ENCODE measurements at places on chromosomes 1 and 21.

GRCh38 chr1:107976836-107977235 lies 11.9 kb upstream of the VAV3 start:
- DNase-seq, result no peak

- DNase-seq, result no peak
These were observed 18.8 kb downstream of the NEK7 start for GRCh38 chr1:198175423-198176170.

- no peak for DNase-seq
These were observed 37.2 kb upstream of the SIM2 start for GRCh38 chr21:36661511-36662309.

DNA sequence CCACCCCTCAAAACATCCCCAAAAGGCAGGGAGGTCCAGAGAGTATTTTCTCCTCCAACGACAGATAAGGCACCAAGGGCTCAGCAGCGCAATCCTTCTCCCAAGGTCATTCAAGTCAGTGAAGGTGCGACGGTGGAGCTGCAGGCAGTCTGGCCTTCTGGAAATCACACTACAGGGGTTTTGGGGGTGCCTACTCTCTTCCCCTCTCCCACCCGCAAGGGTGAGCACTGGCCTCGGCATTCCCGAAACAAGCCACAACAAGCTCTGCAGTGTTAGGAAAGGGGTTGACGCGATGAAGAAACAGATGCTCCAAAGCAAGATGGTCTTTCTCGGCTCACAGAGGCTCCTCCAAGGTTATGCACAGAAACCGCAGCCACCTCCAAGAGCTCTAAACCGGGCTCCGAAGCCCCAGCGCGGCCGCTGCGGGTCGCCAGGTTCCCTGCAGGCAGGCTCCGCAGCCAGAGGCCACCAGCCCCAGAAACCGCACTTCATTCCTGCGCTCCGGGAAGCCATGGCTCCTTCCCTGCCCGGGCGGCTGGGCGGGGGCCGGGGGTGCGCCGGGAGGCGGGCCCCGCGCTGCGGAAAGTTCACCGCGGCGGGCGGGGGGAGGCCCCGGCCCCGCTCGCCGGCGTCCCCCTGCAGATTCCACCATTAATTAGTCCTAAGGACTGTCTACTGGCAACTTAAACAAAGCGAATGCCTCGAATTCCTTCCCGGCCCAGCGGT lies 1.1 kb downstream of the LUZP1 start:
- no peak for DNase-seq

GRCh38 chr1:40822890-40823289 lies 39.3 kb downstream of the CITED4 start:
- no peak for DNase-seq

GRCh38 chr21:44738621-44739020 lies 27.2 kb upstream of the TSPEAR start:
- DNase-seq, result no peak

GRCh38 chr1:184315254-184315653 lies 71.6 kb upstream of the C1orf21 start:
- no peak for DNase-seq

- DNase-seq, result no peak
These were observed 341.1 kb downstream of the PCP4 start for GRCh38 chr21:40208206-40208947.

GRCh38 chr1:27569088-27569460 lies 34.9 kb downstream of the AHDC1 start:
- DNase-seq, result no peak

- DNase-seq, result no peak
These were observed 14.7 kb downstream of the ENO1 start for GRCh38 chr1:8863794-8864233.

DNA sequence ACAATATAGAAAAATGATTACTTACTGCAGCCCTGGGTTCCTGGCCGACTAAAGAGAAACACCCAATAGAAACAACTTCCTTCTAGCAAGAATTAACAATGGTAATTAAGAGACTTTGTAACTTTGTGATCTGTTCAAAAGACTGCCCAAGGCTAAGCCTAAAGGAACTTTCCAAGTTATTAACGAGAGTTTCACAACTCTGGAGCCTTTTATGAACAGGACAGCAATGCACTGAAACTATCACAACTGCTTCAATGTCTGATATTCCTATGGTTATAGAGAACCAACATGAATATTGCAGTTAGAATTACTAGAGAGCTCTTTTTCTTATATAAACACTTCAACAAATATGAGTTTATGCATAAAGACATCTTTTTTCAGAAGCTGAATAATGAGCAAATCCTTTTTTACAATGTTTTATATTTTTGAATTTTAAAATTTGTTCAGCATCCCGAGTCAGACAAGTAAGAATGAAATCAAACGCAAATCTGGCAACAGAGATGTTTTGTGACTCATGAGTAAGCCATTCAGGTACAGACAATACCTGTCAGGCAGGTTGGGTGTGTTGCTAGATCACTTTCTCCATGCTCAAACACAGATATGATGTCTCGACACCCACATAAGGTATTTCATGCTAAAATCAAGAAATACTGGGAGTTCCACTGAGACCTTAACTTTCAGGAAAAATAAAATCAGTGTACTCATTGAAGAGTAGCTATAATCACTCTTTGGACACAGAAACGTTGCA lies 22.2 kb upstream of the KCNJ15 start:
- DNase-seq, result no peak

DNA sequence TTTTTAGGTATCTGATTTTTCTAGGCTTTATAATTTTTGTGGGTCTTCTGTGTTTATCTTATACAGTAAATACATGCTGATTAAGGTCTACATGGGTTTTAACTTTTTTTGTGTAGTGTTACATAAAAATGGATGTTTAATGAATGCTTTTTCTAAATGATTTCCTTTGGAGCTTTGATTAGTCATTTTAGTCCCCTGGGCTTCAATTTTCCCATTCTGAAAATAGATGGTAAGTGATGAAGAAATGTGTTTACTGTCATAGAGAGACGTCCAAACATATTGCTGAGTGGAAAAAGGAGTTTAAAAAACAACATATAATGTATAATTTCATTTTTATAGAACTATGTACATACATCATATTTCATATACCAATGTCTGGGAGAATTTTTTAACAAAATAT lies 140.9 kb upstream of the HMCN1 start:
- no peak for DNase-seq

DNA sequence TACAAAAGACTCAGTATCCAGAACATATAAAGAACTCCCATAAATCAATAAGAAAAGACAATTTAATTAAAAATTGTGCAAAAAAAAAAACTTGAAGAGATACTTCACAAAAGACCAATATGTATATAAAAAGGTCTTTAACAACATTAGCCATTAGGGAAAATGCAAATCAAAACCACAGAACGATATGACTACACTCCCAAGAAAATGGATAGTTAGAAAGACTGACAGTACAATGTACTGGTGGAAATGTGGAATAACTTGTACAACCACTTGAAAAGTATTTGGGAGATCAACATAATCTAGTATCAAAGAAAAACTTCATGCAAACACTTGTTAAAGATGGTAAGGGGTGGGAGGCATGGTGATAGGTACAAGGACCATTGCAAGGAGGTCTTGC lies 3.9 kb upstream of the CLCA1 start:
- DNase-seq, result no peak

- no peak for DNase-seq
These were observed 13.3 kb downstream of the CDKN2C start for GRCh38 chr1:50983219-50983802.

- no peak for DNase-seq
These were observed 11.2 kb upstream of the S100B start for GRCh38 chr21:46616050-46616449.

GRCh38 chr1:246029616-246030015 lies 477.5 kb downstream of the SMYD3 start:
- DNase-seq, result no peak

GRCh38 chr1:228354390-228355320 lies 52.0 kb downstream of the TRIM11 start:
- DNase-seq, result no peak

GRCh38 chr1:3463408-3463863 lies 9.0 kb downstream of the ARHGEF16 start:
- DNase-seq, result no peak

- no peak for DNase-seq
These were observed 33.5 kb downstream of the VPS26C start for GRCh38 chr21:37233551-37234146.

DNA sequence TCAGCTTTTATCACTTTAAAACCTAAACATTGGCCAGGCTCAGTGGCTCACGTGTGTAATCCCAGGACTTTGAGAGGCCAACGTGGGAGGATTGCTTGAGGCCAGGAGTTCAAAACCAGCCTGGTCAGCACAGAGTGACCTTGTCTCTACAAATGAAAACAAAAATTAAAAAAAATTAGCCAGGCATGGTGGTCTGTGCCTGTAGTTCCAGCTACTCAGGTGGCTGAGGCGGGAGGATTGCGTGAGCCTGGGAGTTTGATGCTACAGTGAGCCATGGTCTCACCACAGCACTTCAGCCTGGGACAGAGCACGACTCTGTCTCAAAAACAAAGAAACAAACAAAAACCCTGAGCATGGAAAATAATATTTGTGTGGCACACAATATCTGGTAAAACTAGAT lies 143.5 kb upstream of the HNRNPU start:
- no peak for DNase-seq

GRCh38 chr1:116128664-116129063 lies 17.5 kb downstream of the MAB21L3 start:
- no peak for DNase-seq

- no peak for DNase-seq
These were observed 75.2 kb downstream of the GFI1 start for GRCh38 chr1:92411511-92411910.

- no peak for DNase-seq
These were observed 24.9 kb upstream of the TADA1 start for GRCh38 chr1:166900987-166901386.

- DNase-seq, result no peak
These were observed 49.3 kb downstream of the KCNAB2 start for GRCh38 chr1:6094801-6095505.

DNA sequence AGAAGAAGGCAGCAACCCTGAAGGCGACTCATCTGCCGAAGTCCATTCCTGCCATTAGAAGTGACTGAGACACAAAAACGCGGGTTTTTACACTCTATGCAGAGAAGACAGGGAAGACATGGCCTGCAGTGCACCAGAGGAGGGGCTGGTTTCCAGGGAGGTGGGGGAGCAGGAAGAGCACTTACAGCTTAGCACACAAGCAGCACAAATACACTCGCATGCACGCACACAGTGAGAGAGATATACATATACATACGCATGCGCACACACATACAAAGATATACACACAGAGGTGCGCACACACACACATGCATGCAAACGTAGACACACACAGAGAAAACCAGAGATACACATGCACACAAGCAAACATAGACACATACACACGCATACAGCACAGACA lies 210.9 kb upstream of the CSF3R start:
- DNase-seq, result no peak

DNA sequence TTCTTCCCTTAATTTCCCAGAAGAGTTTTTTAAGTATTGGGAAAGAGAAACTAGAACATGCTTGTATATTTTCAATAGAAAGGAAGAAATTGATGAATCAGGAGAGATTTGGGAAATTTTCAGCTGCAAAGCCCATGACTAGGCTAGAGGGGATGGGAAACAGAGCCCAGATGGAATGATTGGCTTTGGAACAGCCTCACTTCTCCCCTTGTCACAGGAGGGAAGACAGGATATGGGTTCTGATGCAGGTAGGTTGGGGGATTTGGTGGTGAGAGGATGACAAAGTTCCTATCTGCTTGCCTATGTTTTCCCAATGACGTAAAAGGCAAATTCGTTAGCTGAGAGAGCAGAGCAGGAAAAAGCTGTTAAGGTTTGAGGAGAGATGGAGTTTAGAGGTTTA lies 31.0 kb upstream of the ARID1A start:
- DNase-seq, result no peak

DNA sequence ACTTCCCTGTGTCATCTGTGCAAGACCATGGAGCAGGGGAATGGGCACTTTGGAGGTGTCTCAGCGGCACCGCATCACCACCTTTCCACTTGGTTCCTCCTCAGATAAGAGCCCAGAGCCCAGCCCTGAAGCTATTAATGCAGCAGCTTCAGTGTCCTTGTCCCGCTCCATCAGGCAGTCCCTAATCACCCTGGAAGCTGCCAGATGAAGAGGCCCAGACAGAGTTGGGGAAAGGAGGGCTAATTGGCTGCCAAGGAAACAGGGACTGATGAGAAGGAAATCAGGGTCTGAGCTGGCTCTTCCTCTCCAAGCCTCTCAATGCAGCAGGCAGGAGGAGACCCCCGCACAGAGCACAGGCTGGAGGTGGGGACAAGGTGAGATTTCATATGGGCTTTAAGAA lies 83.1 kb upstream of the KLHDC7A start:
- DNase-seq, result no peak

- no peak for DNase-seq
These were observed 16.3 kb upstream of the TSPAN1 start for GRCh38 chr1:46158312-46159281.

GRCh38 chr1:106072909-106073600 lies 983.4 kb upstream of the PRMT6 start:
- DNase-seq, result no peak

- no peak for DNase-seq
These were observed 641.5 kb downstream of the PLPP3 start for GRCh38 chr1:55937840-55938375.

GRCh38 chr21:25039461-25040380 lies 567.6 kb downstream of the MRPL39 start:
- DNase-seq, result no peak

DNA sequence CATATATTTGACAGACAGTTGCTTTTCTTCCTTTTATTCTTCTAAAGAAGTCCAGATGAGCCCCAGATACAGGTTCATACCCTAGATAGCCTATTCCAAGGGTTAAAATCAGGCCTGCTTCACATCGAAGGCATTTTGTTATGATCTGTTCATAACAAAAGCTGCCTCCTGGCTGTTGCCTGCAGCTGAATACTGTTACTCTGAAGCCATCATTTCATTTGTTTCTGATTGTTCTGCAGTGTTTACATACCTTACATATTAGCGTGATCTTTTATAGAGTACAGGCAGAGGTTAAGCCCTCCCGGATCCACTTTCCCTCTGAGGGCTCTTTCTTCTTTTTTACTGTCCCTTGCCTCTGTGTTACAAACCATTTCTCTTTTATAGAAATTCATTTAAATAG lies 219.0 kb upstream of the HOOK1 start:
- no peak for DNase-seq

GRCh38 chr1:168476588-168477385 lies 67.0 kb downstream of the XCL2 start:
- no peak for DNase-seq

DNA sequence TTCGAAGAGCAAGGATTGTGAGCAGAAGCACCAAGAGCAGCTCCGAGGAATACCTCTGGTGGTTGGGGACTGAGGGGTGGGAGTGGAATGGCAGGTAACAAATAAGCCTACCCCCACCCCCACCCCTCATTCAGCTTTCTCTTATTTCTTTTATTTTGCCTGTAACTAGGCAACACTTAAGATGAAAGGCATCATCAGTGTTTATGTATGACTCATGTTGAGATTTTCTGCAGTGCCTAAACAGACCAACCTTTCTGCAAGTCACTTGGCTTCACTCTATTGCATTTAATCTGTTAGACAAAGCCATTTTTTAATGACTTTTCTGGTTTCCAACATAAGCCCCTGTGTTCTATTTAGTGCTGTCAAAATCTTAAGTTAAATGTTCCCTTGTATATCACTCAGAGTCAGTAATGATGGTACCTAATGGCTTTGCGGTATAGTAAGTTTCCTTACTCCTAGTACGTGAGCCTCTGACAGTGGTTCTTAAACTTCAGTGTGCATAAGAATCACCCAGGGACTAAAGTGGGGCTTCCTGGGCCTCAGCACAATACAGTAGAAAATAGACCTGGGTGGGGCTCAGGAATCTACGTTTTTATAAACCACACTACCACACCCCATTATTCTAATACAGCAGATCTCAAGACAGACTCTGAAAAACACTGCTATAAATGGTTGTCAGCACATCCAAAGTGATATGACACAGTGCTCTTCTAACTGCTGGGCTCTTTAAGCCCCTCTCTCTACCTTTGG lies 19.9 kb downstream of the CASQ2 start:
- DNase-seq, result no peak

Measured in NK-92 treated with Interleukin-12 subunit alpha and Interleukin-12 subunit beta, amount 100 ng/mL, for 24 hours (cell line).